Right kidney (tissue), 9 donors: ENCODE measurements at places on chromosomes 7 and 10.

GRCh38 chr10:123445261-123445775 lies 220.8 kb upstream of the GPR26 start:
- DNase-seq = no peak

- peak; percentile 82 for DNase-seq
These were observed 750 bp downstream of the ZNF398 start for GRCh38 chr7:149147752-149148653.

- no peak for DNase-seq
These were observed 36.5 kb downstream of the GHRHR start for GRCh38 chr7:31000161-31000693.

DNA sequence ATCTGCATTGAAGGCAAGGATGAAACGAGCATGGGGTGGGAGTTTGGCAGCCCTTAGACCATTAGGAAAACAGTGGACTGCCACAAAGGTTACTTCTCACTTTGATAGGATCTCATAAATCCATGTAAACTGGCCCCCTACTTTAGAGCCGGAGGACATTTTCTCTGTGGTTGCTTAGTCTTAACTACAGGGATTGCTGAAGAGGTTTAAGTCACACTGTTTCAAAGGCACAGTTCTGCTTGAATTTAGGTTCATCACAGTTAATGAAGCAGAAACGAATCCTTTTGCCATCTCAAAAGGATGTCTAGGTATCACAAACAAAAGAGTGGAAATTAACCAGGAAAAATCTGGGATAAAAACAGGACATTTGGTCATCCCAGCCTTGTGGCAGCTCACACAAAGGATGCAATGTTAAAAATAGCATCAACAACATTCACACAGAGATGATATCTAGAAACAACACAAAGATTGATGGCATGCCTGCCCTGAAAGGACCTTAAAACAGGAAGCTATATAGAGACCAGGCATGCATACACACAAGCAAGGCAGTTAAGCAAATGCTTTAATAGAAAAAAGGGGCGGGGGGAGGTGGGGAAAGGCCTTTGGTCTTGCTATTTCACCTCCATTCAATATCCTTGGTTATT lies 74.0 kb downstream of the DOCK4 start:
- peak; percentile 26 for DNase-seq

GRCh38 chr7:136102881-136103280 lies 125.7 kb upstream of the MTPN start:
- no peak for DNase-seq

GRCh38 chr10:15901889-15902288 lies 41.6 kb upstream of the MINDY3 start:
- no peak for DNase-seq

DNA sequence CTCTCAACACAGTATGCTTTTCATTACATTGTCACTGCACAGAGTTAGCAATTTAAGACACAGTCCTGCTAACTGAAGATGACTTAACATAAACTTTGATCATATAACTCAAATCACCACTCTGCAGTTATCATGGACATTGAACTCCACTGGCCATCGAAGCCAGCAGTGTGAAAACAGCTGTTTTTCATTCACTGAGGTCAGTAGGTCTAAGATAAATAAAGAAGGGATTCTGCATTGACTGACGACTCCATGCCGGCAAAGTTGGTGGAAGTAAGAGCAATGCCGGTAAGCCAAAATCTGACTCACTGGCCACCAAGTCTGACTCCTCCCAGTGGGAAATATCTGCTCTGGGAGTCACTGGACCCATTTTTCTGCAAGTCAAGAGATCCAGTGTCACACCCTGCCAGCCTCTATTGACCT lies 449.9 kb upstream of the ANKRD30A start:
- DNase-seq = no peak

DNA sequence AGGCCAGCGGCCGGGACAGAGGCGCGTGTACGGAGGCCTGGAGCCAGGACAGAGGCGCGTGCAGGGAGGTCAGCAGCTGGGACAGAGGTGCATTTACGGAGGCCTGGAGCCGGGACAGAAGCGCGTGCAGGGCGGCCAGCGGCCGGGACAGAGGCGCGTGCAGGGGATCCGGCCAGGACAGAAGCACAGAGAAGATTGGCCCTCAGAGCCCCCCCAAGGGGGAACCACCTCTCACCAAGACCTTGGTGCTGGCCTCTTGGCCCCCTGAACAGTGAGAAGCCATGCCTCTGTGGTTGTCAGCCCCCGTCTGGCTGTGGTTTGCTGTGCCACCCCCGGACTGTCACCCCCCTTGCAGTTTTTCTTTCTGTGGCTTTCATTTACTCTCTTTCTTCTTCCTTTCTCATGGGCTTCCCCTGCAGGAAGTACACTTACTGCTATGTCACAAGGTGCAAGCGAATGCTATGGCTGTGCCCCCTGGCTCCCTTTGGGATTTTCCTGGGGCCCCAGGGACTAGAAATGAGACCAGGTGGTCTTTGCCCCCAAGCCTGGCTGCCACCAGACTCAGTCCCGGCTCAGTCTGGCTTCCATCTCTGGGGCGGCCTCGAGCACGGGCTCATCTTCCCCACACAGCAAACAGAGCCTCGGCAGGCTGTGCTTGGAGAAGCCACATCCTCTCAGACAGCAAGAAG lies 41.1 kb downstream of the INSIG1 start:
- no peak for DNase-seq

DNA sequence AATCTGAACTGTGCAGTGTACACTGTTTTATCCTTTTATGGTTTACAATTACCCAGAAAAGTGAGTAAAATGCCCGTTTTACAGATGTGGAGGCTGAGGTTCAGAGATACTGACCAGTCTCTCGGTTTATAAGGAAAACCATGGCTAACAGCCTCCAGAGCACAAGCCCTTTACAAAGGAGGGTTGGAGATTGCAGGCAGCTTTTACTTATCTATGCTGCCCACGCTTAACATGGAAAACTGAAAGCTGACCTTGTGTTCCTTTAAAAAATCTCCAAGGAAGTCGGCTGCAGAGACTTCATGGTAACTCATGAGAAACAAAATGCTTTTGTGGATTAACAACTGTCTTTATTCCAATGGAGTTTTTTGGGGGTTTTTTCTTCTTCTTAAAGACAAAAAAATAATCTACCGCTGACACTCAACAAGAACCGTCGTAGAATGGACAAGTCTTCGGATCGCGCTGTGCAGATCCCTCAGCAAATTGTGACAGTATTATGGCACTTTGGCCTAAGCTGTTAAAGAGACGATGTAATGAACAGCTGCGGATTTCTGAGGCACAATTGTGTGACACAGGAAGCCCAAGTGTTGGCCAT lies 654 bp upstream of the SLF2 start:
- no peak for DNase-seq

DNA sequence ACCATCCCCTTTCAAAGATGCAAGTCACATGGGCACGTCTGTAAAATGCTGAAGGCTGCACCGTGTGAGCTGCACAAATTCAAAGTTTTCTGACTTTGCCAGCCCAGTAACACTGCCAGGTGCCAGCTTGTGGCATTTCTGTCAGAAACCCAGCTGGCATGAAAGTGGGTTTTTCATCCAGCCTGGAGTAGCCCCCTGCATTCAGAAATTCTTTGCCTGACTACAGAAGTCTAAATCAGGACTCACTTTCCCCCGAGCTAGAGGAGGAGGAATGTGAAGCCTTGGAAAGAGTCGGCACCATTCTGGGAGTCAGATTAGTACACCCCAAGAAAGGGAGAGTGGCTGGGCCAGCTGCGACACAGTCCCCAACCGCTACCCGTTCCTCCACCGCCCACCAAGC lies 56.7 kb upstream of the EN2 start:
- no peak for DNase-seq

DNA sequence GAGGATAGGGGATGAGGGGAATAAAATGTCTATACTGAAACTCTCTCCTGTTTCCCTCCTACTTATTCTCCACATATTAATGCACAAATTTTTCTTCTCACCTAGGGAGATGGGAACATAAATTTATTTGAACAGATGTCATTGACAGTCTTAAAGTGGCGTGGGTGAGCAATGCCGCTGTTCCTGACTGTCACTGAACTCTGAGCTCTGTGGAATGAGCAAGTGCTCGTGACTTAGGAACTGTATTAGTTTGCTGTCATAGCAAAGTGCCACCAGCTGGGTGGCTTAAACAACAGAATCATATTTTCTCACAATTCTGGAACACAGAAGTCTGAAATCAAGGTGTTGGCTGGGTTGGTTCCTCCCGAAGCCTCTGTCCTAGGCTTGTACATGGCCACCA lies 29.1 kb downstream of the INPP5F start:
- no peak for DNase-seq

GRCh38 chr10:11522821-11523245 lies 88.6 kb downstream of the USP6NL start:
- no peak for DNase-seq

DNA sequence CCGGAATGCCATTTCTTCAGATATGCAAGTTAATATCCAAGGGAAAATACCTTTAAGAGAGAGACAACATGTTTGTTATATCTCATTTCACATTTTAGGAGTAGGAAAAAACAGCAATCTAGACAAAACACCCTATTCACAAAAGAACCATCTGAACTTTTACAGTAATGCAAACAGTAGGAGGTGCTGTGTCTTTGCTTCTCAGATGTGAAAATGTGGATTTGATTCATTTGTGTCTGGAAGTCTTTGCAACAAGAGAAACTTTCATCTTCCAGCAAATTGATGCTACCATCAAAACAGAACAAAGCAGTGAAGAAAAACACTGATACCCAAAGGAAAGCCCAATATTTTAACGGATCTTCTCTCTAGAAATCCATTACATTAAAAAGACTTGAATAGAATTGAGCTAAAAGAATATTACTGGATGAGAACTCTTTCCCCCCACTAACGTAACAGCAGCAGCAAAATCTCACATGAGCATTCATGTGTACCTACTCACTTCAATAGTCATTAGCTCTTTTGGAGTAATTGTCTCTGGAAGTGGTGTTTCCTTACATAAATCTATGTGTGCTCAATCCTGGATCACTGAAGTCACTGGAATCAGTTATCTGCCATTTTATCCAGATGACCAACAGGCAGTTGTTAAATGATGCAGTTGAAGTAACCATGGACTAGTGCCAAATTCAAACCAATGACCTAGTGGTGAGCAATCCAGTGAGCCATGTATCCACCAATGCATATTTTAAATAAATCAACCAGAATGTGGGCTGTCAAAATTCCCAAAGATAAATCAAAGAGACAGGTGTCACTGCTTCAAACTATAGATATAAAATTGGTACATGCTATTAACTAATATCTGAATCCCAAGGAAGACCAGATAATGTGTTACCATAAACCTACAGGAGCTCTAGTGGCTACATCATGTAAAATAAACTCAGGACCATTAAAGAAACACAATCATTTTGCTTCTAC lies 1.8 kb downstream of the SEMA3C start:
- no peak for DNase-seq

GRCh38 chr7:135620980-135621850 lies 41.1 kb upstream of the STMP1 start:
- peak; percentile 24 for DNase-seq

DNA sequence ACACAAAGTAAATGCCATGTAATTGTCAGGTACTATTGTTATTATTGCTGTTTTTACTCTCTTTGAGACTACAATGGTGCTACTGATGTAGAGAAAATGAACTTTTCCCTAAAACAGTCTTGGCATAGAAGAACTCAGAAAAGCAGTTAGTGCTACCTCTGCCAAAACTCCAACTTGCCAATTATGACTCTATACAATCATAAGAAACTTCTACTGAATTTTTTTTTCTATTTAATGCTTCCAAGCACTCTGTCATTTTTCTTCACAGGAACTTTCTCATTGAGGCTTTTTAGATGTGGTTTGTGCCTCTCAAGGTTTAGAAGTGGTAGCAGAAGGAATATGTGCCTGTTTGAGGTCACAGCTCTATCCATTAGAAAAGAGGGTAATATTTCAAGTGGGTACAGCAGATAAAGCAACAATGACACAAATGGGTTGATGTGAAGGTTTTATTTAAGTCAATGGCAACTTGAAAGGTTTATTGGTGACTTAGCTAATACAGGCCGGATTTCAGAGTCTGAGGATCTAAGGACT lies 64.0 kb upstream of the FERD3L start:
- no peak for DNase-seq

GRCh38 chr10:88705958-88706357 lies at the start of gene LIPK:
Gene LIPK (plus strand): TSS chr10:88706249. CDS start chr10:88724544, 18,295 bp downstream.
- no peak for DNase-seq

- no peak for DNase-seq
These were observed 177.1 kb upstream of the CSTF2T start for GRCh38 chr10:51876503-51876902.

GRCh38 chr10:78868456-78868855 lies 200.3 kb upstream of the ZMIZ1 start:
- DNase-seq = no peak

- DNase-seq = peak; percentile 38
These were observed 84.0 kb downstream of the GSAP start for GRCh38 chr7:77331938-77332695.

GRCh38 chr10:73159038-73159648 lies 8.7 kb downstream of the ECD start:
- DNase-seq = peak; percentile 22

GRCh38 chr10:94133239-94133638 lies 139.5 kb downstream of the PLCE1 start:
- no peak for DNase-seq

GRCh38 chr7:156754201-156754600 lies 113.6 kb downstream of the RNF32 start:
- no peak for DNase-seq

GRCh38 chr7:92761391-92762097 lies 74.8 kb downstream of the CDK6 start:
- DNase-seq = no peak

- DNase-seq = no peak
These were observed 11.8 kb upstream of the TBXAS1 start for GRCh38 chr7:139817249-139817648.

DNA sequence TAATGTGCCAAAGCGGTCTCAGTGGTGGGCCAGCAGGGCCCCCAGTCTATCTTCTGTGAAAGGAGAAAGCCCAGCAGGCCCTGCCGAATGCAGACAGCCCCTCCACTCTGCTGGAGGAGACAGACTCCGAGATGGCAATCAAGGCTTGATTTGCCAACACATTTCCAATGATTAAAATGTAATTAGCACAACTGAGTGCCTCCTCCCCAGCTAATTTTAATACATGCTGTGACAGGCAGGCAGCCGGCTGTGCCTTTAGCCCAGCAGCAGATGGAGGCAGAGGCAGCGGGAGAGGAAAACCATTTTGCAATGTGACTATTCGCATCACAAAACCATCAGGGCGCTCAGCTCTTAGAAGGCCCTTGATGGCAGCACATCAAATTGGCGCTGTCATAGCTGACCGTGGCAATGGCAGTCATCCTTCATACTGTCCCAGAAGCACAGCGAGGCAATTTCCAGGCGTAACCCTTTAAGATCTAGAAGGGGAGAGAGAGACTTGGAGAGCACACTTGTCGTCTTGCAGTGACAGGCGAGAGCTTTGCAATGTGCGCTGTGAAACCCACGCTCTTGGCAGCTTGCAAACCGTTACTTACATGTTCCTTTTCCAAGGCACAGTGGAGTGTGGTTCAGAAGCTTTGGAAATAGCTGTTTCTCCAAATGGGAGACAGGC lies 714.8 kb upstream of the GALNT17 start:
- DNase-seq = no peak

GRCh38 chr10:15035385-15036301 lies 8.1 kb upstream of the OLAH start:
- no peak for DNase-seq

- peak; percentile 29 for DNase-seq
These were observed 15.5 kb upstream of the CPXM2 start for GRCh38 chr10:123906884-123907652.

- no peak for DNase-seq
These were observed 22.4 kb upstream of the ZNF862 start for GRCh38 chr7:149815661-149816266.

- no peak for DNase-seq
These were observed 112.3 kb downstream of the JCAD start for GRCh38 chr10:29946953-29947700.

GRCh38 chr7:148793590-148793989 lies 90.5 kb downstream of the EZH2 start:
- no peak for DNase-seq

GRCh38 chr7:155257482-155258225 lies 40.0 kb upstream of the INSIG1 start:
- DNase-seq = no peak
